Breast epithelium (tissue), 4 donors: ENCODE measurements at places on chromosomes 12 and 14. TPM values are rescaled to one million over a fixed set of nuclear protein-coding genes. Genes with fewer than 3 reads are reported as not detected.

The PTCSC3 gene
- total RNA-seq, result not detected

The HOMEZ gene
- 12.0 TPM for total RNA-seq

The GLIPR1L2 gene
- total RNA-seq, result 0.80 TPM

DNA sequence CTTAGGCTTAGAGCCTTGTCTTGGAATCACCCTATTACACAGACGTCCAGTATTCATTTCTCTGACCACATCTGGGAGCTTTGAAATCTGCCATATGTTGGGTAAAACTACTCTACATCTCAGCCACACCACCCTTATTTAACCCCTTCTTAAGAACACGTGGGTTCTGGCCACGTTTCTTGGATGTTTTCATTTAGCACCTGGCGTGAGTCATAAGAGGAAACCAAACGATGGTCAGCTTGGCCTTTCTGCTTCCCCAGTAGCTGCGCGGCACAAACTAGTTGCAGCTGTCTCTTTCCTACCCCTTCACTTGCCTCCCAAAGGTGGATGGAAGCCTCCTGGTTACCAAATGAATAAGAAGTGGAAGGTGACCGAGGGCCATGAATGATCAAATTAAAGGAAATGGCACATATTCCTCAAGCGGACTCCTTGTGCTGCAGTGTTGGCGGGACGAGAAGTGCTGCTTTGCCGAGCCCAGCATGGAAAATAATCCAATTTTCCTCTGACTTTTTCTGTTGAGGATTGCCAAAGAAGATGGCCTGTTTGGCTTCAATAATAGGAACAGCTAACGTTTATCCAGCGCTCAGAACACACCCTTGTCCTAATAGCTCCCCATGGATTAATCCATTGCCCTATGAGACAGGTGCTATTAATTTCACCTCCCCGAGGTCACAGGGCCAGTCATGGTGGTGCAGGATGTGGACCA lies 154.1 kb downstream of the ZNF664 start:
- DNase-seq, result no peak

GRCh38 chr12:85036234-85036707 lies at the start of the genes LRRIQ1 and TSPAN19:
TSS of gene LRRIQ1 (plus strand) at chr12:85036351. CDS start at chr12:85038177, 1,826 bp downstream.
TSS of gene TSPAN19 (minus strand) at chr12:85036277. CDS start at chr12:85029946, 6,331 bp downstream.
- peak; percentile 71 for DNase-seq

- DNase-seq, result peak; percentile 88
Measured at GRCh38 chr12:93127582-93128331, 198.7 kb upstream of the EEA1 start.

- no peak for DNase-seq
Measured at GRCh38 chr14:42322531-42323284, 716.0 kb downstream of the LRFN5 start.

DNA sequence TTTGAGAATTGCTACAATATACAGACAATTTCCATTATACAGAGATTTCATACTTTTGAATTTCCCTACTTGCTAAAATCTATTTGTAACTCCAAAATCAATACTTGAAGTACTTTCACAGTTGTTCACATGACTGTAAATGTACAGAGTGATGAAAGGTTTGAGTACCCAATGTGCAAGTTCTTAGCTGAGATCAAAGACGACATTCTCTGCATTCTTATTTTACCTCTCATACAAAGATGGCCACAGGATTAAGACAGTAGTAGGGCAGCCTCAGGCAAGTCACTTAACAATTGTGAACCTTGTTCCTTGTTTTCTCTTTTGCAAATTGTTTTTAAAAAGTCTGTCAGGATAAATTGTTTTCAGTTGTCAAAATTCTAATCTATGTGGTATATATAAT lies 255.9 kb upstream of the KITLG start:
- DNase-seq, result no peak
